Activated CD8-positive, alpha-beta memory T cell treated with anti-CD3 and anti-CD28 coated beads for 4 hours (primary cell): ENCODE measurements at places on chromosomes 11 and 22.

DNA sequence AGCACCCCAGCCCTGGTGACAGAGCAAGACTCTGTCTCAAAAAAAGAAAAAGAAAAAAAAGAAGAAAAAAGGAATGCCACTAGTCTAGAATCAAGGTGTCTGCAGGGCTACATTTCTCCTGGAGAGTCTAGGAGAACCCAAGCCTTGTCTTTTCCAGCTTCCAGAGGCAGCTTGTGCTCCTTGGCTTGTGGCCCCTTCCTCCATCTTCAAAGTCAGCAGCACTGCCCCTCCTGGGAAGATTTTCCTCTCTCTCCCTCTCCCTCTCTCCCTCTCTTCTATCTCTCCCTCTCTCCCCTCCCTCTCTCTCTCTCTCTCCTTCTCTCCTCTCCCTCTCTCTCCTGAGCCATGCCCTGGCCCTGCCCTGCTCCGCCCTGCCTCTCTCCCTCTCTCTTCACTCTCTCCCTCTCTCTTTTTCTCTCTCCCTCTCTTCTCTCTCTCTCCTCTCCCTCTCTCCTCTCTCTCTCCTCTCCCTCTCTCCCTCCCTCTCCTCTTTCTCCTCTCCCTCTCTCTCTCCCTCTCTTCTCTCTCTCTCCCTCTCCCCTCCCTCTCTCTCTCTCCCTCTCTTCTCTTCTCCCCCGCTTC is 97.7 kb upstream of the FGF3 start:
- no peak for DNase-seq

- no peak for DNase-seq
Measured at GRCh38 chr11:17418444-17419081, 30.1 kb upstream of the KCNJ11 start.

DNA sequence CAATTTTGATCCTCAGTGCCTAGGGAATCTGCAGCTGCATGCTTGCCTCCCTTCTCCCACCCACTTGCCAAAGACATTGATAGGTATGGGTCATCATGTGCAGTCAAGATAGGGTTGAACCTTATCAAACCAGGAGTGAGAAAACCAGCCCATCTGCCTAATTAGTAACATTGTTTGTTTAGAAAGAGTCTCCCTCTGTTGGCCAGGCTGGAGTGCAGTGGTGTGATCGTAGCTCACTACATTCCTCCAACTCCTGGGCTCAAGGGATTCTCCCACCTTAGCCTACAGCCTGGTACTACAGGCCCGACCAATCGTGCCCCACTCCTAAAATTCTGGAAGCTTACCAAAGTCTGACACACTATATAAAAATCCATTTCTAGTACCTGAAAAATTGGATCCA is 4.6 kb downstream of the C11orf71 start:
- DNase-seq = no peak

- DNase-seq = no peak
Measured at GRCh38 chr22:20807315-20807752, 33.4 kb downstream of the SERPIND1 start.

GRCh38 chr11:64355078-64355940 is 3.7 kb upstream of the RPS6KA4 start:
- DNase-seq = no peak

- DNase-seq = no peak
Measured at GRCh38 chr11:76863196-76863777, 2.6 kb downstream of the ACER3 start.

GRCh38 chr11:9208726-9209501 is 56.2 kb downstream of the DENND5A start:
- no peak for DNase-seq

- no peak for DNase-seq
Measured at GRCh38 chr22:38890377-38890776, 18.4 kb upstream of the CBX6 start.

- no peak for DNase-seq
Measured at GRCh38 chr22:45271667-45272201, 13.0 kb upstream of the UPK3A start.

- DNase-seq = no peak
Measured at GRCh38 chr11:98183034-98183433, 837.7 kb upstream of the CNTN5 start.

DNA sequence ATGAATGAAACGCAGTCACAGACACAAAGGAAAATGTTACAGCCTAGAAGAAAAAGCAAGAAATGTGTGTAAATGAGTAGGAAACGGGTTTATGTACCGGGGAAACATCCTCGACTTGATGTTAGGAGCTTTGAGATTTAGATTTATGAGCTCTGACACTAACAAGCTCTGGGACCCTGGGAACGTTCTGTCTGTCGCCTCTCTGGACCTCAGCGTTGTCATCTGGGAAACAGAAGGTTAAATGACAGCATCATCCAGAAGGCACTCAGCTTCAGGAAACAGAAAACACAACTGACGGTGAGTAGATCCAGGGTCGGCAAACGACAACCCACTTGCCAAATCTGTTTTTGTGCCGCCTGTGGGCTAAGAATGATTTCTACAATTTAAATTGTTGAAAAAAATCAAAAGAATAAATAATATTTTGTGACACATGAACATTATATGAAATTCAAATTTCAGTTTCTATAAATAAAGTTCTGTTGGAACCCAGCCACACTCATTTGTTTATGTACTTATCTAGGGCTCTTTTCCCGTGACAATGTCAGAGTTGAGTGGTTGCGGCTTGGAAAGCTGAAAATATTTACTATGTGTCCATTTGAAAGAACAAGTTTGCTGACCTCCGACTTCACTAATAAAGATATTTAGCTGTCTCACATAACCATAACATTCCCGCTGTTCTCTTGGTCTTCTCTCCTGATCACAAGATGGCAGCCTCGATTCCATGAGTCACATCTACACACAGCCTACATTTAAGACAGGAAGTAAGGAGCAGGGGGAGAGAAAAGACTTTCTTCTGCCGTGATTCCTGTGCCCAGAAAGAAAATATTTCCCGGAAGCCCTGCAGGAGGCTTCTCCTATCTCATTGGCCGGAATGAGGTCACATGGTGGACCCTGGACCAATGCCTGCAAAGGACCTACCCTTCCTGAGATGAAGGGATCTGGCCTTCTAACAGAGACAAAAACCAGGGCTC is 47.1 kb upstream of the SYT13 start:
- no peak for DNase-seq

DNA sequence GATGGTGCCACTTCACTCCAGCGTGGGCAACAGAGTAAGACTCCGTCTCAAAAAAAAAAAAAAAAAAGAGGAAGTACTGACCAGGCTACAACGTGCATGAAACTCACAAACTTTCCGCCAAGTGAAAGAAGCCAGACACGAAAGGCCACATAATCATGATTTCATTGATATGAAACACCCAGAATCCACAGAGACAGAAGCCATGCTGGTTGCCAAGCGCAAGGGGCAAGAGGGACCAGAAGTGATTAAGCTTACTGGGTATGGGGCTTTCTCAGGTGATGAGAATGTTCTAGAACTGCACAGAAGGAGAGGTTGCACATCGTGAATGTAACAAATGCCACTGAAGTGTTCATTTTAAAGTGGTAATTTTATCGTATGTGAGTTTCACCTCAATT is 60.9 kb downstream of the CELSR1 start:
- DNase-seq = no peak

DNA sequence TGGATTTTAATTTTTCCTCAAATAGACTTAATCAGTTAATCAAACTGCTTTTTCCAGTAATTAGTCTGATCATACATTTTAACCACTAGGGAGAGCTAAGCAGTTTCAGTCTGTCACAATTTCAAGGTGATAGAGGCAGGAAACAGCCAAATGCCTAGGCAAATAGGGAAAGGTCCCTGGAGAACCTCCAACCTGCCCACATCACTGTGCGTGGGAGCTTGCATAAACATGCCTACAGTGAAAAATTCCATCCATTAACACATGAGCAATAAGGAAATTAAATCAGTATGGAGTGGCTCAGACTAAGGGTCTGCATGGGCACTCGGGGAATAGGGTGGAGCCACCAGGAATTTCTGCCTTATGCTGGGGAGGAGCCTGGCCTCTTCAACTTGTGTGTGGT is 74.6 kb downstream of the AASDHPPT start:
- no peak for DNase-seq

DNA sequence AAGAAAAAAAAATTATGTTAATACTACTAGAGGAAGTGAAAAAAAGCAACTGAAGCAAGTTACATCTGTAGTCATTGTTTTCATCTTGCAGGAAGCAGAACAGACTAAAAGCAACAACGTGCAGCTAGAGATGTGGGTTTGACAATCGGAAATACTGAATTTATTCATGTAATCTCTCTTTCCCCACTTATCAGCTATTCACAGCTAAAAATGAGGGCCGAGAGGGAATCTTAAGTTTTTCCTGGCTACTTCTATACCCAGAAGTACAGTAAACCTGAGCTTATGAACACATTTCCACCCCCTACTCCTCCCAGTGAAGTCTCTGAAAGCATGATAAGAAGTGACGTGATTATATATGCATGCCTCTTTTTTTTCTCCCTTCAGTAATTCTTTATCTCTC is 116.5 kb downstream of the SPON1 start:
- no peak for DNase-seq

- DNase-seq = no peak
Measured at GRCh38 chr11:109071712-109072524, 350.1 kb upstream of the C11orf87 start.

GRCh38 chr11:126949066-126949891 is 51.3 kb downstream of the KIRREL3 start:
- no peak for DNase-seq

DNA sequence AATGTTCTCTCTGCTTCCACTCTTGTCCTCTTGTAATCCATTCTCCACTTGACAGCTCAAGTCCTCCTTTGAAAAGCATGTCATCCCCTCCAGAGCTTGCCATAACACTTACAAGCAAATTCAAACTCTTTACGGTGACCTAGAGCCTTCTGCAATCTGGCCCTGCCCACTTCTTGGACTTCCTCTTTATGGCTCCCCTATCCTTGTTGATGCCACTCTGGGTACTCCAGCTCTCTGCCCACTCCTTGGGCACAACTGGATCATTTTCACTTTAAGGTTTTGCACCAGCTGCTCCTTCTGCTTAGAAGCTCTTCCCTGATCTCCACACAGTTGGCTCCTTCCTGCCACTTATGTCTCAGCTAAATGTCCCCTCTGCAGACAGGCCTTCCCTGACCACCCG is 217.9 kb downstream of the DSCAML1 start:
- DNase-seq = no peak
